Stimulated activated CD4-positive, alpha-beta T cell treated with anti-CD3 and anti-CD28 coated beads, Interleukin-1b, Interleukin-23, amount 100 ng/mL, for 4 hours (primary cell): ENCODE measurements at places on chromosomes 2 and 18.

DNA sequence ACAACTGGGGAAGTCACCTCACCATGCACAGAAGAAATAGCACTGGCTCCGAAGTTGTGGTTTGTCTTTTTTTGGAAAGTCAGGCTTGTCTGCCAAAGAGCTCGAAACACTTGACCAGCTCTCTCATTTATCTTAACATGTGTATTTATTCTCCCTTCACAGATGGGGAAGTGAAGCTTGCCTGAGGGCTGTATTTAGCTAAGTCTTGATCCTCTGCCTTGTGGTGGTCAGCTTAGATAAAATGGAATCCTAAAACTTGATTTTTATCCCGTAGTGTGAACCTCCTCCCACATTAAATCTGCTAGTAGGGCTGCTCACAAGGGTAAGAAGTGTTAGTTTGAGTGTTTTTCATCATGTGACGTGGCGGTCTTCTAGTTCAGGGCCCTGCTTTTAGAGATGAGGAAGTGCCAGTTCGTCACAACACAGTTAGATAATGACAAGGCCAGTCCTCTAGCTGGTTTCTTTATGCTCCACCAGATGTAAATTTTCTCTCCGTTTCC, 89.7 kb downstream of the TMEM247 start:
- no peak for DNase-seq

DNA sequence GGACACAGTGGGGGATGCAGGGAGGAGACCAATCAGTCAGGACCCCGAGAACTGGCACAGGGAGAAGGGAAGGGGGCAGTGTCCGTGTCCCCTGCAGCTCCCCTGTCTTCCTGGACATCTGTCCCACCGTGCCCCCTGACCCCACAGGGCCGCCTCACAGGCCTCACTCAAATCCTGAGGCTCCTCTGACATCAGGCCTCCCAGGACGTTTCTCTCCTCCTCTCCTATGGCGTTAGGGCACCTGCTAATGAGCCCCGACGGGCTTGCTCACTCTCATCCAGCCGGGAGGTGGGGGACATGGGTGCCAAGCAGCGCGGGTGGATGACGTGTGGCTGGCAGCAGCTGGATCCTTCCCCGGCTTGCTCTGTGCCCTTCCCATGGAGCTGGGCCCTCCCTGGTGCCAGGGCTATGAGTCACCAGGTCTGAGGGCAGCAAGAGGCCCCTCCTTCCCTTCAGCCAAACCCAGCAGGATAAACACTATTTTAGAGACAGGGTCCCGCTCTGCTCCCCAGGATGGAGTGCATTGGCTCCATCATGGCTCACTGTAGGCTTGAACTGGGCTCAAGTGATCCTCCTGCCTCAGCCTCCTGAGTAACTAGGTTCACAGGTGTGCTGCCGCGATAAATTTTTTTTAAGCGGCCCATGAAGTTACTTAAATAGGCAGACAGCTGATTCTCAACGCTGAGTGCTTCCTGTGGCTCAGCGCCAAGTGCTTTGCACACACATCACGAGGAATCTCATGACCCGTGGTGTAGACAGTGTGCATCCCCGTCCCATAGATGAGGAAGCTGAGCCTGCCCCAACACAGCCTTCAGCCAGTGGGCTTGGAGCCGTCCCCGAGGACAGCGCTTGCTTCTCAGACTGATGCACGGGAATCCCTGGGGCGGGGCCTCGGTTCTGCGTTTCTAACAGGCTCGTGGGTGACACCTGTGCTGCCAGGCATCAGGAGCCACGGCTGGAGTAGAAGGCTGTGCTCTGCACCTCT, 64.5 kb upstream of the HDAC4 start:
- DNase-seq, result no peak

DNA sequence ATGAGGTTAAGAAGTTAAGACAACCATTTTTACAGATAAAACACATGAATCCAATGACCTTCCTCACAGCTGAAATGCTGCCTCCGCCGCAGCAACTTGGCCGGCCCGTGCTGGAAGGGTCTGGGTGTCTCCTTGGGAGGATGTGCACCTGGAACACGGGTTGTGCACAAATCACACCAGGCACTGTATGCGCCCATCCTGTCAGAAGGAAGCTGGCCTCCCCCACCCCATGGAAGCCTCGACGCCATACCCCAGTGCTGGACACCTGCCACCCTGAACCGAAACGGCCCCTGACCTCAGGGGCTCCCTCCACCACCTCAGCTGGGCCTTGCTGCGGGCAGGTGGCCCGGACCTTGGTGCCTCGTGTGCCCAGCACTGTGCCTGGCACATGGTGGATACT, 111.8 kb downstream of the PXDN start:
- no peak for DNase-seq

- no peak for DNase-seq
Measured at GRCh38 chr2:10911291-10912075, at the start of gene KCNF1. TSS of gene KCNF1 (plus strand) at chr2:10911934. CDS start at chr2:10912427, 493 bp downstream.

DNA sequence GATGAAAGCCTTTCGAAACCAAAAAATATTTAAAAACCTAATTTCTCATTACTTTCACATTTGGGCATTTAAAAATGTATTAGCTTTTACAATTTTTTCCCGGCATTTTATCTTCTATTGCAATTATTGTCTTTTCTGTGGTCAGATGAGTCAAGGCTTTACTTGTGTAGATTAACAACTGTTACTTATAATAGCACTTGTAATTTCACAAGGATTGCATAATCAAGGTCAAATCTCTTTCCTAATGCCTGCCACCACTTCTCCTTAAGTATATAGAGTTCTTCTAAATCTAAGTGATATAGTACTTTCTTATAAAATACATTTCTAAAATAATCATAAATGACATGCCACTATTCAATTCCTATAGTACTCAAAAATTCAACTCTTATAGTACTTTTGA, 67.2 kb downstream of the SLC8A1 start:
- DNase-seq, result no peak

- no peak for DNase-seq
Measured at GRCh38 chr2:170502361-170503130, 212.6 kb upstream of the SP5 start.

DNA sequence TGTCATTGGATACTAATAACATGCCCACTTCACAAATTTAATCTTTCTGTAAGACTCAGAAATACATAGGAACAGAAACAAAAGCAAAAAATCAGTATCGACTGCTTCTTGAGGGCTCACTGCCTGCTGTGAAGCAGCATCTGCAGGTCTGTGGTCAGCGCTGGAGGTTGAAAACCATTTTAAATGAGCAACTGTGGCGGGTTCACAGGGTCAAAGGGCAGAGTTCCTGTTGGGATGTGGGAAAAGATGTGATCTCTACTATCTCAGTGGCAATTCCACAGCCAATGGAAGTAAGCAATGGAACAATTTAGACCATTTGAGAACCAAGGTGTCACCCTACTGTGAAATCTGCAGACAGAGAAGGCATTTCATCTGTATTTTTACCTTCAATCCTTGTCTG, 468.3 kb downstream of the PARD3B start:
- DNase-seq, result no peak

DNA sequence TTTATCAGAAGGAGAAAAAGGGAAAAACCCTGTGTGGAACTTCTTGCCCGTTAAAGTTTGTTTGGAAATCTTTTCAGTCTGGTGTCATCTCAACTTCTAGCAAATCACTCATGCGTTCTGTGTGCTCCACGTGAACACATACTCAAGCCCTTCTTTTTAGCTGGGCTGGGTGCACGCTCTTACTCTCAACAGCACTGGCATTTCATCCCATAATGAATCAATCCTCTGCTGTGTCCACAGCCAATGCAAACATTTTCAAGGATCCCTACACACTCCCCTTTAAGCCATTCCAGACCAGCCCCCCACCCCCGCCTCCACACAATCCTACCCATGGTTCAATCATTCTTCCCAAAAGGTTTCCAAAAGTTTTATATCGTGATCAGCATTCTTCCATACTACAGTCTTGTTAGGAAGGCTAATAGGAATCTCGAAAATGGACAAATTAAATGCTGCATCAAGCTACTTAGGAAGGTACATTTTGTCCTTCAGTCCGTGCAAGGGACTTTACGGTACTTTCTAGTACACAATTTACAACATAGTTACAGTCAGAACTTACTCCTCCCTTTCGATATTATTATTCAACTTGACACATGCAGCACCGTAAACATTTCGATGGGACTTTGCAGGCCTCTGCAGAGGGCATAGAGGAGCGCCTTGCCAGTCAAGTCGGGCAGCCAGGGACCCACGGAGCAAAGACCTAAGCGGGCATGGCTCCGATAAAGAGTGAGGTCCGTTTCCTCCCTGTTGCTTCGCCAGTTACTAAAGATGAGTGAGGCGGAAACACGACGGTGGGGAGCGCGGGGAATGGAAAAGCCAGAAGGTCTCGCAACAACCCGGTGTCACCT, 1.4 kb downstream of the PTGR3 start:
- no peak for DNase-seq
